Amniotic epithelial cell (primary cell): ENCODE measurements at places on chromosomes 7 and 10.

DNA sequence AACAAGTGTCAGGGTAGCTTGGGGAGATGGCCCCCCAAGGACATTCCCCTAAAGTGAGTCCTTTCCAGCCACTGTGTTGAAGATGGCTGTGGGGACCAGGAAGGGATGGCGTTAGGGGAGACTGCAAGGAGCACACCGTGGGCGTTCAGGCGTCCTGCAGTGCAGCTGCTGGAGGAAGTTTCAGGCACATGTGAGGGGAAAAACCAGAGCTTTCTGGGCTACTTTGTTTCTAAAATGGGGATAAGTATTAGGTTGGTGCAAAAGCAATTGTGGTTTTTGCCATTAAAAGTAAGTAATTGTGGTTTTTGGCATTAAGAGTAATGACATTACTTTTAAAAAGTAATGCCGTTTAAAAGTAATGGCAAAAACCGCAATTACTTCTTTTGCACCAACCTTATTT, 14.3 kb downstream of the PRF1 start:
- no peak for DNase-seq

DNA sequence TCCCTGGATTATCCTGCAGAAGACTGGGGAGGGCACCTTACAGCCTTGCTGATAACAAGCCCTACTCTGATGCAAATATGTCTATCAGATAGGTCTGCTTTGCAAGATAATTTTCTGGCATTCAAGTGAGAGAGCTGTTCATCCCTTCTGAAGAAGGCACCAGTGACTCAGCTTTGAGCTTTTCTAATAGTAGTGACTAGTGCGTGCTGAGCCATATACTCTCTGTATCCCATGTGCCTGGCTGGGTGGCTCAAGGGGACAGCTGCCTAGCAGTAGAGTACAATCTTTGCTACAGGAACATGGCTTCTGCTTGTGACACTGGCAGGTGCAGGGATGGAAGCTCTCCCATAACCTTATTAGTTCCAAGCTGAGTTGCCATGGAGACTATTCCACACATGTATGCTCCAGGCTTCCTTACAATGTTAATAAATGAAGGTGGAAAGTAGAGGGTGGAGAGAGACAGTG, 35.0 kb upstream of the ABCB4 start:
- DNase-seq = no peak

GRCh38 chr10:75070961-75071428, 40.5 kb upstream of the SAMD8 start:
- peak; percentile 57 for DNase-seq

DNA sequence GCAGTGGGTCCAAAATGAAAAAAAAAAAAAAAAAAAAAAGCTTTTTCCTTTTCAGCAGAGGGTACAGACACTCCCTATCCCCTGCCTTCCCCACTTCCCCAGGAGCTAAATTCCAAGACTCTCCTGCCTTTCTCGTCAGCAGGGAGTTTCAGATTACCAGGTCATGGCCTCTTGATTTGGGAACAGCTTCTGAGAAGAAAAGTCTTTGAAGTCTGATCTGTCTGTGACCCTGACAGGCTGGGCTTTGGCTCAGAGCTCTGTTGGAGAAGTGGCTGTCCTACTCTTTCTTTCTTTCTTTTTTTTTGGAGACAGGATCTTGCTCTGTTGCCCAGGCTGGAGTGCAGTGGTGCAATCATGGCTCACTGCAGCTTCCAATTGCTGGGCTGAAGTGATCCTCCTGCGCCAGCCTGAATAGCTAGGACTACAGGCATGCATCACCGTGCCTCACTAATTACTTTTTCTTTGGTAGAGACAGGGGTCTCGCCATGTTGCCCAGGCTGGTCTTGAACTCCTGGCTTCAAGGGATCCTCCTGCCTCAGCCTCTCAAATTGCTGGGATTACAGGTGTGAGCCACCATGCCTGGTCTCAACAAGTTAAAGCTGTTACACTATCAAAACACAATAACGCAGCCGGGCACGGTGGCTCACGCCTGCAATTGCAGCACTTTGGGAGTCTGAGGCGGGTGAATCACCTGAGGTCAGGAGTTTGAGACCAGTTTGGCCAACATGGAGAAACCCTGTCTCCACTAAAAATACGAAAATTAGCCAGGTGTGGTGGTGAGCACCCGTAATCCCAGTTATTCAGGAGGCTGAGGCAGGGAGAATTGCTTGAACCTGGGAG, 59.9 kb downstream of the COL26A1 start:
- no peak for DNase-seq

DNA sequence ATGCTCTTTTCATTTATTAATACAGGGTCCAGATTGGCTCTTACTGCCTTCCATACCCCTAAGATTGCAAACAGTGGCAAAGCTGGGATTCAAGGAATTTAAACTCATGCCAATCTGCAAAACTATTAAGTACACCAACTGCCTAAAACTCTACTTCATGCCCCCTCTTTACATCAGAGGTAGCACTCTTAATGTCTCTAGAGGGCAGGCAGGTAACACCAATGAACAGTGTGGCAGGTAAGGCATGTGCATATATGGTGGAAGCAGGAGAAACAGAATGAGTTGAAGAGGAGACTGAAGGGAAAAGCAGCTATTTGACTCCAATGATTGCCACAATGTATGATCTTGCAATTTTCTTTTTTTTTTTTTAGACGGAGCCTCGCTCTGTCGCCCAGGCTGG, 156.7 kb downstream of the BTAF1 start:
- no peak for DNase-seq

DNA sequence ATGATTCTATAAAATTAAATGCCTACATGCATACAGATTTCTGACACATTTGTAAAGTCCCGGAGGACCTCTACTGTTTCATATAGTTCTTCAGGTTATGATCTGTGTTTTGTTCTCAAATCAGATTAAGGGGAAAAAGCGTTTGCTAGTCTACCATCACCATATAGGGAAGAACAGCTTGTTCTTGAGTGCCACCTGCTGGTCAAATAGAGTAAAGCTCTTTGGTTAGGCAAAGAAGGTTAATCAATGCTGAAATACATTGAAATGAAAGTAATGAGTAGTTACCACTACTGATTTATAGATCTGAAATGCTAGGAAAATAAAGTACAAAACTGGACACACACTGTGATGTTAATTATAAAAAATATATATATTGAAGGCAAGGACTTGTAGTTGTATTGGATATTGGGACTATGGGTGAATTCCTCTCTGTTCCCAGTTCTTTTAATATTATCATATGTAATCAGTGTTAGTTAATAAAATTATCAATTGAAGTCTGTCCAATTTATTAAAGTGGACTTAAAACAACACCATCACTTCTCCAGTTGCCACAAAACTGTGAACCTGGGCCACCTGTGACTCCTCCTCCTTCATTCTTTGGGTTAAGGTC, 72.6 kb upstream of the PDLIM1 start:
- DNase-seq = peak; percentile 56

DNA sequence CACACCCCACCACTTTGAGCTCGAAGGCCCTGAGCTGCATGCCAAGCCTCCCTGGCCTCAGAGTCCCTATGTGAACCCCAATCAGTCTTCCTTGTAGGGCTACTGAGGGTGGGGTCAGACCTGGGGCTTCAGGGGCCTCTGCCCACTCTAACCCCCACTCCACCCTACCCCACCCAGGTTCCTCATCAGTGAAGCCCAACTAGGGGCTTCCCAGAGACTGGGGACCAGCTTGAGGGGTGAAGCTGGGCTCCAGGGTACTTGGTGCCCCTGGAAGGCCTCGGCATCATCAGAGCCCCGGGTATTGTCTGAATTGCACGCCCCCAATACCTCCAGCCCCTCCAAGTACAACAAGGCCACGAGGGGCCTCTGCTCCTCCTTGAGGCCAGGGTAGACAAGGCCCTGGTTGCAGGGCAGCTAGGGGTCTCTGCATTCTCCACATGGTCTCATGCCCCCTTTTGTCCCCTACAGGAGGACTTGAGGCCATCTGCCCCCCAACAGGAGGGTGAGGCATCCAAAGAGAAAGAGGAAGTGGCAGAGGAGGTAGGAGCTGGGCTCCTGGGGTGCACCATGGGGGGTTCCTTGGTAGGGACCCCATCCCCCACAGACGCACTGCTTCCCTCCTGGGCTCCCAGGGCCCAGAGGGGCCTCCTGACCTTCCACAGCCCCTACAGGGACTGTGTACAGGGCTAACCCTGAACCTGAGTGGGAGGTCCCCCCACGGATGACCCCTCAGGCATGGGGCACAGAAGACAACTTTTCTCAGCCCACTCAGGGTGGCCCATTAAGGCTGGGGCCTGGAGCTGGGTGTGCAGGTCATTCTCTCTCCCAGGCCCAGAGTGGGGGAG, 4.0 kb downstream of the SNCG start:
- no peak for DNase-seq

- DNase-seq = no peak
These were observed 121.4 kb downstream of the PIP4K2A start for GRCh38 chr10:22593026-22593425.

DNA sequence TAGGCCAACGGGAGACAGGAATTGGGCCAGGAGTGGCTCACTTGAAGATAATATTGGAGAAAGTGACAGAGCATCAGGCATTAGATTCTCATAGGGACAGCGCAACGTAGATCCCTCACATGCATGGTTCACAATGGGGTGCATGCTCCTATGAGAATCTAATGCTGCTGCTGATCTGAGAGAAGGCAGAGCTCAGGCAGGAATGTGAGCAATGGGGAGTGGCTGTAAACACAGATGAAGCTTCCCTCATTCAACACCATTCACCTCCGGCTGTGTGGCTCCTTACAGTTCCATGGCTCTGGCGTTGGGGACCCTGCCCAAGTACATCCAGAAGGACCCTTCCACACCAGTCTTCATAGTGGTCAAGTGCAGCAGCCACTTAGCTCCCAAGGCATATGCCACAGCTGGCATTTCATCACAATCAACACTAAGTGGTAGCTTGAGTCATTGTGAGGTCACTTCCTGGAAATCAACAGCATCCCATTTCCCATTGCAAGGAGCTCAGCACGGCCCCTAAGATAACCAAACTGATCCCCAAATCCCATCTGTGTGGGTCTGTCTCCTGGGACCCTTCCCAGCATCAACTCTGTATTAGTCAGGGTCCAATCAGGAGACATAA, 174.5 kb downstream of the TPST1 start:
- DNase-seq = peak; percentile 63

- peak; percentile 99 for DNase-seq
These were observed 74.6 kb upstream of the FRMD4A start for GRCh38 chr10:14405076-14406065.

GRCh38 chr10:97876402-97876801, 26.8 kb downstream of the GOLGA7B start:
- no peak for DNase-seq

GRCh38 chr7:50491943-50492342, 41.8 kb upstream of the FIGNL1 start:
- no peak for DNase-seq

DNA sequence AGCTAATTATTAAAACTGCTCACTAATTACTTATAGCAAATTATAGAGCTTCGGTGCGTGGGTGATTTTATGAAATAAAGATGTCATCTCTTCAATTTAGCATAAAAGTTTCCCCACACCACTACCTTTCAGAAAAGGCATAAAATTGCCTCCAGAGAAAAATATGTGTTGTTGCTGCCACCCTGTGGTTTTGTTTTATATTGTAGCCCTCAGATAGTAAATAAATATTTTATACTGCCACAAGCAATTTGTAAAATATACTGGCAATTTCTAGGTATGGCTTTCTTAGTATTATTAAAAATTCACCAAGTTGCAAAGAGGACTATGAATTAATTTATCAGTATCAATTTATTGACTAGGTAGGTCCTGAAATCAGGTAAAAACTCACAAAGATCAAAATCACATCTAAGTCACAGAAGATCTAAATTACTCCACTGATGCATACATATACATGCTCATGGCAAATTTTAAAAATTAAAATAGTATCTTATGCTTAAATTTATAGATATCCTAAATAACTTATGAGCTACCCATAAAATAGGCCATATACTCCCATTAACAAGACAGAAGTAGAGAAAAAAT, 26.5 kb downstream of the ASNS start:
- DNase-seq = peak; percentile 8
